ENCODE measurements at places on chromosomes 5 and 9.

DNA sequence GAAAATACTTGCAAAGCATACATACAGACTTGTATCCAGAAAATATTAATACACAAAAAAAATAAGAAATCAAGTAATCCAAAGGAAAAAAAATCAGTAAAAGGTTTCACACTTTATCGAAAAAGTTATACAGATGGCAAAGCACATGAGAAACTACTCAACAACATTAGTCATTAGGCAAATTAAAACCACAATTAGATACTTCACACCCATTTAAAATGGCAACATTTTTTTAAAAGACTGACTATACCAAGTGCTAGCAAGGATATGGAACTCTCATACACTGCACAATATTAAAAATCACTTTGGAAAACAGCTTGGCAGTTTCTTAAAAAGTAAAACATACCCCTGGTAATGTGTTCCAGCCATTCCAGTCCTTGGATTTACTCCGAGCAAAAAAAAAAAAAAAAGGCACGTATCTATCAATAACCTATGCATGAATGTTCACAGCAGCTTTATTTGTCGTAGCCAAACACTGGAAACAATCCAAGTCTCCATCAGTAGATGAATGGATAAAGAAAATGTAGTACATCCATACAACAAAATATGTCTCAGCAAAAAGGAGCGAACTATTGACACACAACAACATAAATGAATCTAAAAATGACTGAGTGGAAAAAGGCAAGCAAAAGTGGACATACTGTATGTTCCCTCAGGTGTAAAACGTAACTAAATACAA, 66.0 kb downstream of the GNAQ start:
- DNase-seq = no peak

DNA sequence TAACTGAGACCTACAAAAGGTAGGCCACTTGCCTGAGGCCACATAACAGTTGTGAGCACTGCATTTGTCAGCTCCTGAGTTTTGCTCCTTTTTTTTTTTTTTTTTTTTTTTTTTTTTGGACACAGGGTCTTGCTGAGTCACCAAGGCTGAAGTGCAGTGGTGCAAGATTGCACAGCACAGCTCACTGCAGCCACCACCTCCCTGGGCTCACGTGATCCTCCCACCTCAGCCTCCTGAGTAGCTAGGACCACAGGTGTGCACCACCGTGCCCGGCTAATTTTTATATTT, 37.1 kb downstream of the LAMC3 start:
- no peak for DNase-seq

DNA sequence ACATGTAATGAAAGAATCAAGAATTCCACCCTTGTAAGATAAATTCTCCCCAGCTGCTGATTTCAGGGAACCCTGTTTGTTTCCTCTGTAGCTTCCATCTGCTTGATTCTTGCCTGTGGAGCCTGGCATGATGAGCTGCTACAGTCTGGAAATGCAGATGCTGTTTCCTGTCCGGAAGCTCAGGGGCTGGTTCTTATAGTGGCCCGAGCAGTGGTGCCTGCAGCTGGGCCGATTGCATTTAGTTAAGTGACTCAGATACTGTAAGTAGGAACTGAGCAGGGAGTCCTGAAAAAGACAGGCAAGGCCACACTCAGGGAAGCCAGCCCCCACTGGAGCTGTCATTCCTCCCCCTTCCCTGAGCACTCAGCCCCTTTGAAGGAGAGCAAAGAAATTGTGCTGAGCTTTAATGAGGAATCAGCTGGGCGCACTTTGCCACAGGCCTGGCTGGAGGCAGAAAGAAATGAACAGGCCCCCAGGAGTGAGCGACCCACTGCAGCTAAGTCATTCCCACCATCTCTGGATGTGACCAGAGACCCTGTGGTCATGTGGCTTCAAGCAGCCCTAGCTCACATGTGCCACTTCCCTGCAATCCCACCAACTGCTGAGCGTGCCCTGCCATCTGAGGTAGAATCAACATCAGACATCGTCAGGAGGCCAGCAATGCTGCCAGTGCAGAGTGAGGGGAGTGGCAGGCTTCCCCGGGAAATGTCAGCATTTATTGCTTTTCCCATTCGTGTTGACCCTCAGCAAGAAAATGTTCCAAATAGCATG, 206.0 kb upstream of the WWC1 start:
- no peak for DNase-seq

GRCh38 chr9:111945216-111945615, 48.6 kb downstream of the UGCG start:
- DNase-seq = peak; percentile 26

DNA sequence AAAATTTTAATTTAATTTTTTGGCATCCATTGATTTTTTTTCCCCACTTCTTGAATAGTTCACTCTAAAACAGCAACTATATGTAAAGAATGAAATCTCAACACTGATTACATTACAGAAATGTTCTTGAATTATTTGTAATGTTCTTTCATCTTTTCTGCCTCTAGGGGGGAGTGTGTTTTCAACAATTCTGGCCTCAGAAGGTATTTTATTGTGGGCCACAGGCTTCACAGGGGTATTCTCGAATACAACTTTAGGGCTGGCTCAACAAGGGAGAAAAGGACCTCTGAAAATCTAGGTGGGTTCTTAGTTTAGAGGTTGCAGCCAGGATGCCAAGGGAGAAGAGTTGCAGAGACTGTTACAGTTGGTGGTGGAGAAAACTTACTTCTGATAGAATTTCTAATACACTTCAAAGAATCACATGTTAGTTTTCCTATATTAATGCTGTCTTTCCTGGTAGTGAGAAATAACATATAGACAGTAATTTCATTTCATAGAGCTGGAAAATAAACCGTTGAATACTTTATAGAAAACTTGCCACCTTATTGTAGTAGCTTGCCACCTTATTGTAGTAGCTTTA, 3.6 kb upstream of the NPR3 start:
- DNase-seq = no peak

GRCh38 chr9:133187561-133188005, 21.5 kb downstream of the OBP2B start:
- no peak for DNase-seq

DNA sequence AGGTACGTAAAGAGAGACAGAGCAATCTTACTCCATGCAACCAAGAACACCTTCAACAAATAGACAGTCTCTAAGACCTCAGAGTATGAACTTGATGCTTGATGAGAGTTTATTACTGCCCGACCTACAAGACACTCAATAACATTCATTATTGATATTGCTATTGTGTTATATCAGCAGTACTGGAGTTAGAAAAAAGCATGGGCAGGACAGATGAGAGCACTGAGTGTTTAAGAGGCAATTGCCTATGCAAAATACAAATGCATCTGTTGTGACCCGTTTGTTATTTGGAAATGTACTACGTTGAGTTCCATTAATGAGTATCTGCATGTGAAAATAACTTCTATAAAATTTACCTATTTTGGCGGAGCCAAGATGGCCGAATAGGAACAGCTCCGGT, 8.1 kb upstream of the MARCOL start:
- no peak for DNase-seq

DNA sequence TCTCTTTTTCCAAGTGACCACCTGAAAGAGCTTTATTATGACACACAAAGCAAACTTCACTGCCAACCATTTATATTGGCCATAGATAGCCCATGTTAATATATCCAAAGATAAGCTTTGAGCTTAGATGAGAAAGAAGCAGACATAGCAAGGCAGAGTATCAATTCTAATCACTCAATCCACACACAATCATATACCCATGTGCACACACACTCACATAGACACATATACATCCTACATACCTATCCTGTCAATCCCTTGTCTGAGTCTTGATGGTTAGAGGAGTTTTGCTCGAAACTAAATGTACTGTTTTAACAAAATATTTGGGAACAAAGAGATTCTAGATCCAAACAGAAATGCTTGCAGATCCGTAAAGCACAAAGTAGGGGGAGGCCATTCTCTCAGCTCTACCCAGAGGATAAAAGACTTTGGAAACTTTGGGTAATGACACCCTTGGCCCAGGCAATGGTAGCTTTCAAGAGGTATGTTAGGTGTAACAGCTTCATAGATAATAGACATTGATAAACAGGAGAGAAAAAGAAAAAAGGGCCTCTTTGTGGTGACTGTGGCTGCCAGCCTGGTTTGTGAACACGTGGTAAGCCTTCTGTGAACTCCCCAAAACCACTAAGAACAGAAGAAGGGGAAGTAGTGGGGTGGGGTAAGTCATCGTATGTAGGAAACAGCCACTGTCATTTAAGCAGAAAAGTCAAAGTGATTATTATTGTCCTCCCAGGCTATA, 121.6 kb downstream of the TLR4 start:
- peak; percentile 51 for DNase-seq

DNA sequence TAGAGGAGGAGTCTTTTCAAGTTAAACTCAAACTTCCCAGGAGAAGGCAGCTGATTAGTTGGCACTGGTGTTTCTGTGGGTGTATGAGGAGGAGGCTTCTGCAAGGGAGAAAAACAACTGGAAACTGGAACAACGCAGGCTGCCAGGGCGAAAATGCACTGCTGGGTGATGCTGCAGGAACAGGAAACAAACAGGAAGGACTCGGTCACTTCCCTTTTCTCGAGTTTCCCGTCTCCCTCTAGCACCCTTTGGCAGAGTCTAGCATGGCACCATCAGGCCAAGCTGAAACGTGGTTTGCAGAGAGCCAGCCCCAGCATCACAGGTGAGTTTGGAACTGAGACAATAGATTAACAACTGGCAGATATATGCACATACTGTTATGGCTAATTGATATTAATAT, 77.5 kb upstream of the CAST start:
- DNase-seq = no peak

GRCh38 chr5:2574155-2574554, 177.3 kb downstream of the IRX2 start:
- DNase-seq = no peak

DNA sequence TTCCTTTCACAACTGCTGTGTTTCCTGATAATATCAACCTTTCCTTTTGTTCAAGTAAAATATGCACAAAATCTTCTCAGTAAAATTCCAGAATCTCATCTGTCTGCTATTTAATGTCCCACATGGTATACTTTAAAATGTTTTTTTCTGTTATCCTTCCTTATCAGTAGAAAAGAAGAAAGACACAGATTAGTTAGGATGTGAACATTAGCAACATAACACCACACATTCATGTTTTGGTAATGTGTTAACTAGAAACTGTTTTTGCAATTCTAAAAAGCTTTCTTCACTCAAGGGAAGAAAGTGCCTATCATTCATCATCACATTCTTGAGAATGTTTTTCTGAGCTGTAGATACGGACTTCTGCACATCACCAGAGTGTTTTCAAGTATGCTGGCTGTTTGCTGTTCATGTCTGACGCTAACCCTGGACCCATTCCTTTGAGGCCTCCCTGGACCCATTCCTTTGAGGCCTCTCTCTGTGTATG, 10.5 kb upstream of the ARSB start:
- DNase-seq = no peak

DNA sequence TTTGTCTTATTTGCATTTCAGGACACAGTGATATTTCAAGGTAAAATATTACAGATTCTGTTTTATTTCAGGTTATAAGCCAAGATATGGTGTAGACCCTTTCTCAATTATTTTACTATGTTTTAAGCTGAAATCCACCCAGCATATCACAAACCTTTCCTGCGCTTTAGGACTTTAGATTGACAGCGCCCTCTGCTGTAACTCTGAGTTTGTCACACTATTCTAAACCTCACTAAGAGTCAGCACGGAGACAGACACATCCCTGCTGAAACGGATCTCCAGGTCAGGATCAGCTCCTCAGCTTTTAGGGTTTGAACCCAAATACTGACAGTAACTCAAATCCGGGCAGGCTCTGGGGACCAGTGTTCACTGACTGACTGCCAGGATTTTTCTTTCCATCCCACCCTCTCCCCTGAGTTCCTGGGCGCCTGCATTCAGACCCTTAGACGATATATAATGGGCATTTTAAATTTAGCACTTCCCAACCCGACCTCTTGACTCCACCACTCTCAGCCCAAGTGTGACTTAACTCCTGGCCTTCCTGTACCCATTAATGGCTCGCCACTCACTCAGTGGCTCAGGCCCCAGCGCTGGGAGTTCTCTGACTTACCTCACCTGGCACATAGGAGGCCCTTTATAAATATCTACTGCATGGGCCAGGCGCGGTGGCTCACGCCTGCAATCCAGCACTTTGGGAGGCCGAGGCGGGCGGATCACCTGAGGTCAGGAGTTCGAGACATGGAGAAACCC, 33.5 kb downstream of the TLX3 start:
- DNase-seq = peak; percentile 13

- DNase-seq = no peak
Measured at GRCh38 chr9:123401879-123402513, 46.0 kb downstream of the CRB2 start.

- DNase-seq = no peak
Measured at GRCh38 chr5:102749416-102750030, 5.6 kb upstream of the PAM start.

DNA sequence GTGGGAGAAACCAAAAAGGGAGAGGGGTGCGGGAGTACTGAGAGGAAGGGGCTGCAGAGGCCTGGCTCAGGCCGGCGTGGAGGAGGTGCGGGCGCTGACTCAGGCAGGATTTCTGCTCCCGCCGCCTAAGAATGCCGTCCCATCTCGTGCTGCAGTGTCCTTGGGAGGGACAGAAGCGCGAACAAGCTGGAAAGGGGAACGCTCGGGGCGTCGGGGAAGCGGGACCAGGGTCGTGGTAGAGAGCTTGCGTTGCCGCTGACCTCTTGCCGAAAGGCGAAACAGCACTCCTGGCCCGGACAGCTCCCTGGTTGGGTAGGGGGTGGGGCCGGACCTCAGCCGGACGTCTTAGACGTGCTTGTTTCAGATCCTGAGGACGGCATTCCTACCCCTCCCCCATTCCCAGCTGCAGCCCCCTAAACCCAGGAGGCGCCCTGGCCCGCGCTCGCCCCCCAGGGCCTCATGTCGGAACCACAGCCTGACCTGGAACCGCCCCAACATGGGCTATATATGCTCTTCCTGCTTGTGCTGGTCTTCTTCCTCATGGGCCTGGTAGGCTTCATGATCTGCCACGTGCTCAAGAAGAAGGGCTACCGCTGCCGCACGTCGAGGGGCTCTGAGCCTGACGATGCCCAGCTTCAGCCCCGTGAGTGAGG, 1.1 kb downstream of the RELL2 start:
- peak; percentile 69 for DNase-seq

DNA sequence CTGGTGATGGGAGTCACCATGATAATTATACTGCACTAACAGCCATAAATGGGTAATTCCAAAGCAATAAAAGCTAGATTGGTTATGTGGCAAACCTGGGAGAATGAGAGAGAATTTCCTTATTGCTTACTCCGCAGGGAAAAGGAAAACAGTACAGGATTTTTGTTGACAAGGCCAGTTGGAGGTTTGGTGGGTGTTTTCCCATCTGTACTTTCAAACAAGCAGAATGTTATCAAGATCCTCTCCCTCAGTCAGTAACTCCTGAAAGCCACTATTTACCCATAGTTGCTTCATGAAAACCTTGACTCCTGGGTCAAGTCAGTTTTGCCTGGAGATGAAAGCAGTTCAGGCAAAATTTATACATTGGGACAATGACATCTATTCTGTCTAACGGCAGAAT, 26.4 kb downstream of the IL9 start:
- DNase-seq = no peak

DNA sequence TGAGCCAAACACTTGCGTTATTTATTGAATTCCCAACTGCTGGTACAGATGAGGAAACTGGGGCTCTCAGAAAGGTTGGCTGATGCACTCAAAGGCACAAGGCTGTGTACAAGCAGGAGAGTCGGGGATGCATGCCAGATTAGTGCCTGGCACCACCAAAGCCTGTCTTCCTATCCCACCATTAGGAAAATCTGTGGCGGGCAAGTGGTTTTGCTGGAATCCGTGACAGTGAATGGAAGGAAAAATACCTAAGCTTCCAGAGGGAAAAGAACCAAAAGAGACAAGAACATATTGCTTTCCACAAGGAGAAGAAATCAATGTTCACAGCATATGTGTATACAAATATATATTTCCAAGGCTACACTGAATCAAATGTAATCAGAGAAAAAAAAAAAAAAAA, 51.1 kb downstream of the PSMB7 start:
- no peak for DNase-seq

GRCh38 chr5:99061711-99062110, 132.9 kb upstream of the CHD1 start:
- DNase-seq = no peak

All from CD4-positive, alpha-beta T cell treated with Interleukin-1 beta for 1 hour (primary cell).